ENCODE measurements at places on chromosomes 11 and 22.

GRCh38 chr11:16632295-16633200, 105.9 kb upstream of the C11orf58 start:
- no peak for DNase-seq

DNA sequence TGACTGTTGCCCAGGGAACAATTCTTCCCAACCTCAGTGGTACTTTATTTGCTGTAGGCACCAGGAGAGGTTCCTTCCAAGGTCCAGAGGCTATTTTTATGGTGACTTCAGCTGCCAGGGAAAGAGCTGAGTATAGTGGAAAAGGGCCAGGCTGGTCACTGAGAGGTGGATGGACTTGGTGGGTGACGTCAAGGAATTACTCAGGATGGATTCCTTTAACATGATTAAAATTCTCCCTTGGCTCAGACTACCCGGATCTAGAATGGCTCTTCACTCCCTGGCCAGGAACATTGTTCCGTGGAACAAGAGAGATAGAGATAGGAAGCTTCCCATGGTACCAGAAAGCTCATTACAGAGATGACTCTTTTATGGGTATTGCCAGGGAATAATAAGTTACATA, 8.7 kb upstream of the CALCA start:
- DNase-seq = no peak

- no peak for DNase-seq
Observed at GRCh38 chr11:127042445-127042844, 41.9 kb upstream of the KIRREL3 start.

DNA sequence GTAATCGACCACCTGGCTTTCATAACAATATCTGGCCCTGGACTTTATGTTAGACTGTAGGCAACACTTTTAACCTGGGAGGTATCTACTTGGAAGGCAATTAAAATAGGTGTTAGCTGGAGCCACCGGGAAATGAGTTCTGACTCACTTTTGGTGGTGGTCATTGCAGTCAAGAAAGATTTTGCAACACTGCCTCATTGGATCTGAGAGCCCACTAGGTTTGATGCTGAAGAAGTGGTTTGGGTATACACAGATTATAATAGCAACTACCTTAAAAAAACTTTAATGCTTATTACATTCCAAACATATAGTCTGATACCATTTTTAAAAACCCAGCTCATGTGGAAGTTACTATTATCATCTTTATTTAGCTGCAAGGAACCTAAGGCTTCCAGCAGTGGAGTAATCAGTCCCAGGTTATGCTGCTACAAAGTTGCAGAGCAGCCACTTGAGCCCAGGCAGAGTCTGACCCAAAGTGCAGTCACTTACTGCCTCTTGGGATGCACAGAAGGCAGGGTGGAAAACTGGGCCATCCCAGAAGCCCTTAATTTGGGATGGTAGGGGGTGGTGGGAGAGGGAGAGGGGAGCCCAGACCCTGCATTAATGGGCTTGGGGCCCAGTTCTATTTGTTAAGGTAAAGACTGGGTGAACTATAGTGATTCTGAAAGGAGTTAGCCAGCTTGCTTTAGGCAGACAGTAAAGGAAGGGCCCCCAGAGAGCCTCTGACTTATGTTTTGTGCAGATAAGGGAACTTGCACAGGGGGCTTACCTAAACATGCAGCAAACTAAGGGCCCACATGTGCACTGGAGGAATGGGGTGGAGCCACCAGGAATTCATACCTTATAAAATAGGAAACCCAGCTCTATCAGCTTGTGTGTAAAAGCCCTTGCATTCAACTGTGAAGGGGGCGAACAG, 149.4 kb downstream of the SNX19 start:
- no peak for DNase-seq

GRCh38 chr22:26170795-26171580, 1.7 kb downstream of the SEZ6L start:
- DNase-seq = no peak

- no peak for DNase-seq
Observed at GRCh38 chr11:14117632-14118031, 155.1 kb downstream of the SPON1 start.

DNA sequence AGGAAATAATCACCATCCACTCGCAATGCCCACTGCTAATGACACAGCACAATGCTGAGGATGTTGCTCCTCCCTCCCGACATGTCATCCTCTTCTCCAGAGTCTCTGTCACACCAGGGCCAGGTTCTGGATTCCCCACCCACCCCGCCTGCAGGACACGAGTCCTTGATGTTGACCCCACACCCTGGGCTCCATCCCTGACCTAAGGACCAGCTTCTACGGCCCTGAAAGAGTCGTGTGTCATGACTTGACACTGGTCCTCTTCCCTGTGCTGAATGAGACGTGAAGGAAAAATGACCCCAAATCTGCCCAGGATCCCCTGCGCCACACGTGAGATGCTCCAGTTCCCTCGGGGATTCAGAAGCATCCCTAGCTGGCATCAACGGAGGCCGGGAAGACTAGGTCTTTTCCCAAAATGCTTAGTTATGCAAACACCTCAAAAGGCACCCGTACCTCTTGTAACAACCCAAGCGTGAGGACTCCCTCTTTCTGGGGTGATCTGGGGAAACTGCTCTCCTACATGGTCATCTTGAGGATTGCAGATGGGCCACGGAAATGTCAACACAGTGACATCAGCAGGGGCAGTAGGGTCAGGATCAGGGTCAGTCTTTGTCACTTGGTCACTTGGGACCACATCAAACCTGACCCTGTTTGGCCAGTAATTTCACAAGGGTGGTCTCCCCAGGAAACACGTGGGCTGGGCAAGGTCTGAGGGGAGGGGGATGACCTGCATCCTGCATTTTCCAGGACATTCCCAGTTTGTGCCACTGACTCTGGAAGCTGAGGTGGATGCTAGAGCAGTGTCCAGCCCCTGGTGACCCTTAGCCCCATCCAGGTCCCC, 42.0 kb downstream of the IGLL5 start:
- DNase-seq = no peak

GRCh38 chr11:83483808-83484207, 197.6 kb upstream of the CCDC90B start:
- DNase-seq = no peak

GRCh38 chr11:94454301-94454700, 39.3 kb downstream of the MRE11 start:
- DNase-seq = no peak

GRCh38 chr11:103372906-103373305, 263.7 kb downstream of the DYNC2H1 start:
- DNase-seq = no peak

- no peak for DNase-seq
Observed at GRCh38 chr11:57885298-57886050, 123.9 kb downstream of the CTNND1 start.

- DNase-seq = no peak
Observed at GRCh38 chr11:76270389-76270788, 64.1 kb upstream of the WNT11 start.

- DNase-seq = no peak
Observed at GRCh38 chr11:35040221-35040942, 98.6 kb upstream of the CD44 start.

GRCh38 chr11:93662175-93662570, 691 bp downstream of the CEP295 start:
- DNase-seq = no peak

DNA sequence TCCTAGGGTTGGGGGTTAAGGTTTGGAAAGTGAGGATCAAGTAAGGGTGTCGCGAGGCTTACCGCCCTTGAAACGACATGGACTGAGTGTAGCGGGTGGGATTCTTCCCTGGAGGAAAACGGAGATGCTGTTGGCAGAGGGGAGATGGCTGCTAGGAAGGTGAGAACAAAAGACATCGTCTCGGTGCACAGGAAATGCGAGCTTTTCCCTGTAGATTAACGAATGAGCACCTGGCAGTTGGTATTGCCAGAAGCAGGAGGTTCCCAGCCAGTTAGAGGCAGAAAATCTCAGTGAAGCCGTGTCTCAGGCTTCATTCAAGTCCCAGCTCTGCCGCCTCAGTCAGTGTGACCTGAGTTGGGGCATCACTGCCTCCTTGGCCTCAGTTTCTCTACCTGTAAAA, 1.4 kb upstream of the LHFPL7 start:
- no peak for DNase-seq

- no peak for DNase-seq
Observed at GRCh38 chr22:23079240-23079768, 9.0 kb downstream of the GNAZ start.

GRCh38 chr11:119683783-119684182, 45.2 kb downstream of the NECTIN1 start:
- DNase-seq = no peak

- DNase-seq = no peak
Observed at GRCh38 chr11:96741068-96741467, 351.3 kb downstream of the JRKL start.

GRCh38 chr11:36729825-36730224, 131.8 kb upstream of the RAG2 start:
- no peak for DNase-seq

GRCh38 chr22:16824716-16825687, at the start of gene XKR3:
TSS of gene XKR3 (minus strand) at chr22:16825411. CDS start at chr22:16808073, 17,338 bp downstream.
- no peak for DNase-seq

- DNase-seq = no peak
Observed at GRCh38 chr22:44529827-44530523, 31.9 kb upstream of the RTL6 start.

GRCh38 chr11:128412847-128413791, 174.2 kb downstream of the ETS1 start:
- DNase-seq = no peak

DNA sequence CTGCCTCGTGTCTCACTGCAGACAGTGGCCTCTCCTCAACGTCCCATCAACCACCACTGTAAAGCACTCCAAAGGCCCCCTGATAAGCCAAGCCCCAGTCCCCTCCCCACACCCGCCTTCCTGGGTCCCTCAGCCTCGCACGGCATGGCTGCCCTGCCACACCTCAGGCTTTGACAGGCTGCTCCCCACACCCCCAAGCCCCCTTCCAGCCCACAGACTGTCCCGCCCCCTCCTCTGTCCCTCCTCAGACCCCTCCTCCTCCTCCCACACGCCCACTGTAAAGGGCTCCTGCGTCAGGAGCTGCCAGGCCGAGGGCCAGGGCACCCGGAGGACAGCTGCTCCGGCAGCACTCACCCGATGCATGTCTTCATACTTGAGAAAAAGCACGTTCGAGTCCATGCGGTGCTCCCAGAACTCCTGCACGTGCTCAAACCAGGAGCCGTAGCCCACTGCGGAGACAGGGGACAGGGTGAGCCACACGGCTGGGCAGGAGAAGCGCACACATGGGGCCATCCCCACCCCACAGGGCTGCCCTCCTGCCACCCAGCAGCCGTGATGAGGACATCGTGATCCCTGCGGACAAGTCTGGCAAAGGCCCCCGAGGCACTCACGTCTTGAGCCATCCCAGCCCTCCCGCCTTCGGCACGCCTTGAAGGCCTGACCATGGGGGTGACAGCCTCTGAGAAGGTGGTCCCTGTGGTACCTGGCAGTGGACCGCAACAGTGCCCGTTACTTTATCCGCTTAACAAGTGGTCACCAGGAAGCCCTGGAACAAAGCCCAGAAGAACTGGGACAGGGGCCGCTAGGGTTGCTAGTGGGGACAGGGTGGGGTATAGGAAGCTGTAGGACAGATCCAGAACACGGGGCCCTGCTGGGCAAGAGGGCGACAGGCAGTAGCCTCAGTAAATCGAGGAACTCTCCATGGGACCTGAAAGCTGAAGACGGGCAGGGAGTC, 21.5 kb upstream of the EFCAB6 start:
- DNase-seq = no peak

- DNase-seq = no peak
Observed at GRCh38 chr11:72313912-72314598, 70.1 kb upstream of the PHOX2A start.

All from NCI-H1930 (cell line).